ENCODE measurements at places on chromosomes 16 and 17.

DNA sequence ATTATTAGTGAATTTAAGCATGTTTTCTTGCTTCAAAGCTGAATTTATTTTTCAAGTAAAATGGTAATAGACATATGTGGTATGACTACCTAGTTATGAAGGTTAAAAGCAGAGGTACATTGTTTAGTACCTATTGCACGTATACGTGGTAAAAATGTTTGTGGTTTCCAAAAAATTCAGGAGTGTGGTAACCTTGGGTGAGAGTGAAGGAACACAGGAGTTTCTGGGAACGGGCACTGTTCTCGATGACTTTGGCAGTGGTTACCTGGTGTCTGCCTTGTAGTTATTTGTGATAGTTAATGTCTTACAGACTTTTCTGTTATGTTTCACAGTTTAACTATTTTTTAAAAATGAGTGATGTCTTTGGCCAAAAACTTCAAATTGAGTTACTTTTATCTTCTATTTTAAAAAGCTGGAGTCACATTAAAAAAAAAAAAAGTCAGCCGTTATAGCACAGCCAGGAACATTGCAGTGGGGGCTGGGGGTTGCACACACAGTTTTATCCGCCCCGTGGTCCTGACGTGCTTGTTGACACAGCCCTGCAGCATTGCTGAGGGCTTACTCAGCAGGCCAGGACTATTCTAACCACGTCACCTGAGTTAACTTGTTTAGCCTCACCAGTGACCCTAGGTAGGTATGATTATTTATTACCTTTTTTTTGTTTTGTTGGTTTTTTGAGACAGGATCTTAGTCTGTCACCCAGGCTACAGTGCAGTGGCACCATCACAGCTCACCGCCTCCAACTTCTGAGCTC lies 10.9 kb downstream of the JPT2 start:
- no peak for DNase-seq

DNA sequence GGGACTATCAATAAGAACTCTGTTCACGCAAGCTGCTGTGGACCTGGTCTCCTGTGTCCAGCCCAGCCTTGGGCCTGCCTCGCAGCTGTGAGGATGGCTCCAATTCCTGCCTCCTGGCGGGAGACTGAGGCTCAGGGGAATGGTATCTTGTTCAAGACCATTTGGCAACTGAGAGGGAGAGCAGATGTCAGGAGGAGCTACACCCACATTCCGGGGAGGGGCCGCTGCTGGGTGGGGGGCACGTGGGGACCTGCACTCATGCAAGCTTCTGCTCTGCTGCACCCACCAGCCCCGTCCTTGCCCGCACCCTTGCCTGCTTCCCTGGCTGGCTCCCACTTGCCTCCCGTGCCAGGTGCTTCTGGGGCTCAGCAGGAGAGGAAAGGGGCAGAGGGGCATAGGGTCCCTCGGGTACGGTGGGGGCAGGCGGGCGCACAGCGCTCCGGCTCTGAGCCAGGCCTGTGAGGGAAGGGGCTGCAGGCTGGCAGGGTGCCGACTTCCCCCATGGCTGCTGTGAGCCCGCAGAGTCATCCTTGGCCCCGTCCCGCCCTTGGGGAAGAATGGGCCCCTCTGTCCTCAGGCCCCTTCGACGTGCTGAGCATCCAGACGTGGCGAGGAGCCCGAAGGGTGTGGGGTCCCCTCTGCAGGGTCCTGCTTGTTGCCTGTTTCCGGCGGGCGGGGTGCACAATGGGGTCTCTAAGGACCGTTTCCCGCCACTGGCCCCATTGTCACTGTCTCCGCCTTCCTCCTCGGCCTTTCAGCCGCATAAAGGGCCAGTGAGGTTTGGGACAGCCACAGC lies 2.7 kb downstream of the METRN start:
- no peak for DNase-seq

DNA sequence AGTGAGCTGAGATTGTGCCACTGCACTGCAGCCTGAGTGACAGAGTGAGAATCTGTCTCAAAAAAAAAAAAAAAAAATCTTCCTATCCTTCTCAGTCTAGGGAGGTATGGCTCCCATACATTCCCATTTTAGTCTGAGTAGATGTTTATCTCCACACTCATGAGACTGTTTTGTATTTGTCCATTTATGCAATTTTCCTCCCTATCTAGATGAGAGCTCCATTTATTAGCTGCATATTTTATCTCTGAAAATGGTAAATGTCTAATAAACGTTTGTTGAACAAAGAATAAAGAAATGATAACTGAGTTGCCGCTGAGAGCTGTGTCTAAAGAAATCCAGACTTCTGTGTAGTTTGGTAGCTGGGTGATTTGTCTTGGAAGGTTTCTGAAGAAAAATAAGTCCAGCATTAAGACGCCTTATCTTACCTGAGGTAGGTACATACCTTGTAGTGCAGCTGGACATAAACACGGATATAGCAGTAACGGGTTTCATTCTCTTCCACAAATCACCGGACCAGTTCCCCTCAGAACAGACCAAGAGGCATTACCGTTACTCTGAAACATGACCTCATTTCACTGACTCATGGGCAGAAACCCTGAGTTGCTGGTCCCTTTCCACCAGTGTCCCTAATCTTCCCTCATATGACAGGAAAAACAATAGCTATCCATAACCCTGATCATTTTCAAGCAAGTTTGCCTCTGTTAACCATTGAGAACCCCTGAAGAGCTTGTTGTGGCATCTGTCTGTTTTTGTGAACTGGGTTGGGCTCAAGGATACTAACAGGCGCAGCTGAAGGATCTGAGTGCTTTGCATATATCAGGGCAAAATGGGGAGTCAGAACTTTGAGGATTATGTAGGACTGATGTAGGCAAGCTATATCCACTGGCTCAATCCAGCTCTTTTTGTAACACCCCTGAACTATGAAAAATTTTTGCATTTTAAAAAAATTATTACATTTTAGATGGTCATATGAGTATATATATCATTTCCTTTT lies 177.4 kb upstream of the XYLT1 start:
- no peak for DNase-seq

- DNase-seq = no peak
Measured at GRCh38 chr17:7754656-7755055, 37.1 kb downstream of the DNAH2 start.

- no peak for DNase-seq
Measured at GRCh38 chr17:43449470-43450248, 34.1 kb upstream of the DHX8 start.

DNA sequence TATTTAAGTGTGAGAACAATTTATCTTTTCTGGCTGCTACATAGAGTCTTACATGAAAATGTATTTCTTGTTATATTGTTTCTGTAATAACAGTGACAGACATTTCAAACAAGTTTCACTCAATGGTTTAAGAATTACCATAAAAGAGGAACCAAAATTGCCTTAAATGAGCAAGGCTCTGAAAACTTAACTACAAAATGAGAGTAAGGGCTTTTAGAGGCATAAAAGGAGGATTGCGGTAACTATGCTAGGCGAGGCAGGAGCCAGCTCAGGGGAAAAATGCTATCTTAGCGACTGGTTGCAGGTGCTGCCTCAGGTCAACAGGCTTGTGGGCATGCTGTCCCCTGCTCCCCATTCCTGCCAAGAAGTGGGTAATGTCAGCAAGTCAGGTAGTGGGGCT lies 81.7 kb upstream of the MSI2 start:
- DNase-seq = no peak

GRCh38 chr16:71627731-71628181 lies 1.8 kb downstream of the MARVELD3 start:
- no peak for DNase-seq

Measured in fibroblast of skin of left biceps (primary cell).